ENCODE measurements at places on chromosomes 1 and 21.

GRCh38 chr1:82795508-82796149 lies 994.9 kb downstream of the ADGRL2 start:
- no peak for DNase-seq

DNA sequence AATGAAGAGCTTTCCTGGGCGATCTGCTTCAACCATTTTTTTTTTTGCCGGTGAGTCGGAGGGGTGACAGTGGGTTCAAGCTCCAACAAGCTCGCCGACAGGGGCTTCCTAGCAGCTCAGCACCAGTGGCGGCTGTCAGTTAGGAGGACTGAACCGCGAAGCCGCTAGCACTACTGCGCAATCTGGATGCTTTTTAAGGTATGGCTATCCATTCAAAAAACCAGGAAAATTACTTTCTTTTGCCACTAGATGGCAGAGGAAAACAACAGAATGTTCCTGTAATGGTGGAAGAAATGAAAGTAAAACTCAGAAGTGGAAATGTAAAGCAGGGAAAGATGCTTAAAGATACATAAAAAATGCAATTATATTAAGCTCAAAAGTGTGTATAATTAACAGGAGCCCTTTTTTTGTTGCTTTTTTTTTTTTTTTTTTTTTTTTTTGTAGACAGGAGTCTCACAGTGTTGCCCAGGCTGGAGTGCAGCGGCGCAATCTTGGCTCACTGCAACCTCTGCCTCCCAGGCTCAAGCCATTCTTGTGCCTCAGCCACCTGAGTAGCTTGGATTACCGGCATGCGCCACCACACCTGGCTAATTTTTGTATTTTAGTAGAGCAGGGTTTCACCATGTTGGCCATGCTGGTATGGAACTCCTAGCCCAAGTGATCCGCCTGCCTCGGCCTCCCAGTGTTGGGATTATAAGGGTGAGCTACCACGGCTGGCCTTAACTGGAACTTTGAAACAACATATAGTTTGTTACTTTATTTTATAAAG lies 8.5 kb downstream of the KYAT3 start:
- DNase-seq, result peak; percentile 52

GRCh38 chr1:94999456-95000131 lies 72.7 kb upstream of the CNN3 start:
- no peak for DNase-seq

DNA sequence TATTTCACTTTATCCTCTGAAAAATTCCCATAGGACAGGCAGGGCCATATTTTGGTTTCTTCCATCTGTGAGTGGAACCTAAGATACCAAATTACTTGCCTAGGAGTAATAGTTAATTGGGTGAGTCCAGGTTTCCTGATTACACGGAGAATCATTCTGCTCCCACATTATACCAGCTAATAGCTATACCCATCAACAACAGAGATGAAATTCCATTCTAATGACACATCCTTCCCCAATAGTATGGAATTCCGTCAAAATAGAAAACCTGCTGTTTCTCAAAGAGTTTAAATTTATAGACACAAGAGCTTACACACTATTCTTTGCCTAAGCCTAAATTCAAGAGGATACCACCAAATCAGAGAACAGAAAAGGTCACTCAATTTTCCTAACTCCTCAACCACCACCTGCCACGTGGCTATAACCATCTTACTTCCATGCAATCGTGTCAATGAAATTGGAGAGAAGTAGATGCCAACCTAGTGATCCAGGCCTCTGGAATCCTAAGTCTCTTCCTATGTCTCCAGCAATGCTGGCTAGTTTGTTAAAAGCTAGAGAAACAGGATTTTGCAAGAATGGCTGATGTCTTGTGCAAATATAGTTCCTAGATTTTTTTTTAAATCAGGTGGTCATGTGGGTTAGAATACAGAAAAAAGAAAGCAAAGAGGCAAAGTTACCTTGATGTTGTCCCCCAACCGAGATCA lies 6.2 kb downstream of the PPT1 start:
- DNase-seq, result no peak

DNA sequence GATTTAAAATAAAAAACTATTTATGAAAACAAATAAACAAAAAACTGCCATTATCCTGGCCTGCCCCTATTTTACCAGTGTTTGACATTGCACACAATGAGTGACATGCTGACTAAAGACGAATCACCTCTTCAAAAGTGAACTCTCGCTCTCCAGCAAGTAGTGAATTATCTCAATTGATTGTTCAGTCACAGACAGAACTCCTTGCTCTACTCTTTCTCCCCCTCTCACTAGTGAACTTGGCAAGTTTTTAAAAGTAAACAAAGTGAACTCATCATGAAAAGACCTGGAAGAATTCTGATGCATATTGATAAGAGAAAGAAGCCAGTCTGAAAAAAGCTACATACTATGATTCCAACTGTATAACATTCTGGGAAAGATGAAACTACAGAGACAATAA lies 4.7 kb upstream of the C1orf52 start:
- DNase-seq, result no peak

DNA sequence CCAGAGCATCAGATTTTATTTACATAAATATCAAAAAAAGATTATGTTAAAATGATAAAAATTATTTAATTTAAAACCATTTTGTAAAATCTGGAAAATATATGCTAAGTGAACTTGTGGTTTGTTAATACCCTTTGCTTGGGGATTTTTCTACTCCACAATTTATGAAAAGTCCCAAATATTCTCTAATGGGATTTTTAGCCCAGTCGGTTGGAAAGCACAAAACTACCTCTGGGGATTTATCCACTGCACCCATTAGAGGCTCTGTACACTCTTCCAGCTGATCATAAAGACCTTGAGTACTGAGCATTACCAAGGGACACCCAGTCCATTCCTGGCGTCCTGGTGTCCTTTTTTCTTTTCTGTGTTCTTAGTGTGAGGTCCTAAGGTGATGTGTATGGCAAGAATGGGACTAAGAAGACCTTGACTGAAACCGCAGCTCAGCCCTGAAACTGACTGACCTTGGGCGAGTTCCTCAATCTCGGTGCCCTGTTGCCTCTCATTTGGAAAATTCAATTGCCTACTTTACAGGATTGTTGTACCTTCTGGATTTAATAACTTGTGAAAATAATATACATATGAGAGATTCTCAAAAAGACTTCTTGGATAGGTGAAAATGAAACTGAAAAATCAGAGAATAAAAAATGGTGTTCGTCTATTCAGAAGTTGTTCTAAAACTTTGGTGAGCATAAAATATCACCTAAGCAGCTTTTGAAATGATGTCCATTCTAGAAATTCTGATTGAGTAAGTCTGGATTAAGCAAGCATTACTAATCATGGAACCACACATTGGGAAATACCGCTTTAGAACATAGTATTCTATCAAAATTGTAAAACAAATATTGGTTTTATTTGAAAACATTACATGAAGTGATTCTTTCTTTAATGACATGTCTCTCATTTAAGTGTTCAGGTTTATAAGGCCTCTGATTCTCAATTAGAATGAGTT lies 21.5 kb upstream of the SAMSN1 start:
- no peak for DNase-seq

- DNase-seq, result no peak
Measured at GRCh38 chr1:77499466-77499865, 183.0 kb downstream of the ZZZ3 start.

- DNase-seq, result no peak
Measured at GRCh38 chr1:153985341-153985912, 712 bp downstream of the RAB13 start.

All from CD4-positive, alpha-beta T cell treated with Interleukin-6 at 100 ng/mL for 8 hours (primary cell).